ENCODE measurements at places on chromosomes 6 and 20.

GRCh38 chr6:88472851-88473525, 306.8 kb upstream of the CNR1 start:
- DNase-seq, result no peak

GRCh38 chr6:154758125-154758524, 24.9 kb downstream of the SCAF8 start:
- DNase-seq, result no peak

DNA sequence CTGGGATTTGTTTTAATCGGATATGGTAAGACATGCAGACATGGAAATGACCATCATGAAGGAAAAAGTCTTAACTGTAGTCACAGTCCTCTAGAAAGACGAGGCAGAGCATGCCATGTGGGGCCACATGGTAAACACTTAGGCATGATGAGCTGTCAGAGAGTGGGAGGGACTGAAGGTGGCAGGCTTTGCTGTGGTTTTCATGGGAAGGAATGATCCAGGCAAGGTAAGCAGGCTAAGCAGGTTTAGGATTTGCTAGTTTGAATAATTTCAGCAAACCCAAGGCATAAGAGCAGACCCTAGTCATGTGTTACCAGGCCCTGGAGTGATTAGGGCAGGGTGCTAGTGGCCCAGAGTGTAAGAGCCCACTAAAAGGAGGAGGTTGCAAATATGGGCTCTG, 47.2 kb upstream of the STMND1 start:
- no peak for DNase-seq

DNA sequence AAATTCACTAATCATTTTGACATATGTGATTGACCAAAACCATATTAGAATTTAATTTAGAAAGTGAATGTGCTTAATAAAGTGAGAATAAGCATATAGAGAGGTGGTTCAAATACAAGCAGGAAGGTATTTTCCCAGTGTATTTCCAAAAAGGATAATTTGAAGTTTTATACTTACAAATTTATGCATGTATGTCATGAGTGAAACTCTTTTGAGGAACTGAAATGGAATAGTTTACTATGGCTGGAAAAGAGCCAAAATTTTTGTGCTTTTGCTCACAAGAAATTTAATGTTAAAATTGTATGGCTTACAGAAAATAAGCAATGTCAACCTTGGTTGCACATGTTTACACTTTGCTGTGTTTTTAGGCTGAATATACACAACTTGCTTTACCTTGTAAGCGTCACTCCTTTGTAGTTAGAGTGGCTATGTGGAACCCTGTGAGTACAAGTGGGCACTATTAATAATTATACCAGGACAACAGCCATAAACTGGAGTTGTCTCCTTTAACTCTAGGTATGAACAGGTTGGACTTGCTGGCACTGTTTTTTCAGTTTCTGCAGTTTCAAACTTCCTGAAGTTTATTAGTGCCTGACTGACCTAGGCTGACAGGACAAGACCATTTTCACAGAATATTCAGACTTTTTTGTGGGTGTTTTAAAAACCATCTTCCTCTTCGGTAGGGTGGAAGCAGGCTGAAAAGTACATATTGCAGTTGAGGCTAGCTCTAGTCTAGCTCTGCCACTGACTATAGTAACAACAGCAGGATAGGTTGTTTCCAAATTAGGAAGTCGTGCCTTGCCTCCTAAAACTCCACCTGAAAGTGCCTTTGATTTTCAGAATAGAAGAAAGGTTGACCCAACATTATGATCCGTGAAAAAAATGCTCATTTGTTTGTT, 6.0 kb downstream of the AFDN start:
- no peak for DNase-seq

GRCh38 chr6:35906499-35906846, 14.4 kb downstream of the SRPK1 start:
- no peak for DNase-seq

GRCh38 chr20:45685896-45686295, 15.9 kb upstream of the WFDC11 start:
- DNase-seq, result no peak

DNA sequence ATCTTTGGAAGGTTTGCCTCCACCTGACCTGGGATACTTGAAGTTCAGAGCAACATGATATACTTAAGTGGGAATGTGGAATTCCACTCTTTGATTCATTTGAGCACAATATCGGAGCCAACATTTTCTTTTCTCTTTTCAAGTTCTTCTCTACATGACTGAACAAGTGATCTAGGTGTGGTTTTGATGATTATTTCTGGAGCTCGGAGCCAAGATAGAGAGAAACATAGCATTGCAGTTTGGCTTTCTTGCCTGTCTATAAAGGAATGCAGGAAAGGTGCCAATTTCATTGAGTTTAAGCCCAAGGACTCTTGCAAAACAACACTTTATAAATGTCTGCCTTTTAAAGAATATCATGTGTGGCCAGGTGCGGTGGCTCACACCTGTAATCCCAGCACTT, 124.2 kb upstream of the FAM83B start:
- DNase-seq, result no peak

DNA sequence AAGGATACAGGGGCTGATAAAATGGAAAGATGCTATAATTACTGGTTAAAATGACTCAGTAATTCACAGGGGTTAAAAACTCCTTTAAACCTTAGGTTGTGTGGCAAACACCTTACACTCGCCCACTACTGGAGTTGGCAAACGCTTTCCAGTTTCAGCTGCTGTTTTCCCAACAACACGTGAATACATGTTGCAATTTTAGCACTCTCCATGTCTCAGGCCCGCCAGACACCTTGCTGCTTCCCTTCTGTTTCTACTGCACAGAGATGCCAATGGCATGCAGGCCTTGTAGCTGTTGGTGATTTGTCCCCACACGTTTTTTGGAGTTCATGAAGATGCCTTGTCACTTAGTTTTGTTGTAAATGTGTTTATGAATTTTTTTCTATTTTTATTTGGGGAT, 5.3 kb upstream of the TTPAL start:
- no peak for DNase-seq

DNA sequence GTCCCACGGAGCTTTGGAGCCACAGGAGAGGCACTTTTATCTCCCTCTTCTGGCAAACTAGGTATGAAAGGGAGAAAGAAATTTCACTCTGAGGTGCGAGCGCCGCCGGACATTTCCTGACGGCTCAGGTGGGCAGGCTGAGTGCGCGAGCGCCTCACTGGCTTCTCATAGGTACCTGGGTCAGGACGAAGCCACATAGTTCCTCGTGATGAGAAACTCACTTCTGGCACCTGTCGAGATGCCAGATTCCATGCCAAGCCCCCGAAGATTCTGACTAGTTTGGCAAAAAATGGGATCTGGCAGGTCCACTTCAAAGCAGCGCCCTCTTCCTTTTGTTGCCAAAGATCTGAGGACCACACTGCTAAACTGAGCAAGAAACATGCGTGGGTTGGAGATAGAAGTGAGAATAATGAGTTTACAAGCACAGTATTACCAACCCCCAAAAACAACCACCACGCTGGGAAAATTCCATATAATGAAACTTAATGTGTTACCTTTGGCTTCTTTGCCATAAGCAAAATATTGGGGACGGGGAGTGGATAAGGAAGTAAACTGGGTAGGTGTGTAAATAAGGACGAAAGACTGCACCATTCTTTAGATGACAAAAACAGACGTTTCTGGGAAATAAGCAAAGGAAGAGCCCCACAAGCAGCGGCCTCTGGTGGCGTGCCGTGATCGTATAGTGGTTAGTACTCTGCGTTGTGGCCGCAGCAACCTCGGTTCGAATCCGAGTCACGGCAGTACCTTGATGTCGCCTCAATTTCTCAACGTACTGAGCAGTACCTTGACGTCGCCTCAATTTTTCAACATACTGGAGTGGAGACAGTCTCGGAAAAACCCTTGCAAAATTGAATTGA, 89.8 kb upstream of the PRSS16 start:
- no peak for DNase-seq

DNA sequence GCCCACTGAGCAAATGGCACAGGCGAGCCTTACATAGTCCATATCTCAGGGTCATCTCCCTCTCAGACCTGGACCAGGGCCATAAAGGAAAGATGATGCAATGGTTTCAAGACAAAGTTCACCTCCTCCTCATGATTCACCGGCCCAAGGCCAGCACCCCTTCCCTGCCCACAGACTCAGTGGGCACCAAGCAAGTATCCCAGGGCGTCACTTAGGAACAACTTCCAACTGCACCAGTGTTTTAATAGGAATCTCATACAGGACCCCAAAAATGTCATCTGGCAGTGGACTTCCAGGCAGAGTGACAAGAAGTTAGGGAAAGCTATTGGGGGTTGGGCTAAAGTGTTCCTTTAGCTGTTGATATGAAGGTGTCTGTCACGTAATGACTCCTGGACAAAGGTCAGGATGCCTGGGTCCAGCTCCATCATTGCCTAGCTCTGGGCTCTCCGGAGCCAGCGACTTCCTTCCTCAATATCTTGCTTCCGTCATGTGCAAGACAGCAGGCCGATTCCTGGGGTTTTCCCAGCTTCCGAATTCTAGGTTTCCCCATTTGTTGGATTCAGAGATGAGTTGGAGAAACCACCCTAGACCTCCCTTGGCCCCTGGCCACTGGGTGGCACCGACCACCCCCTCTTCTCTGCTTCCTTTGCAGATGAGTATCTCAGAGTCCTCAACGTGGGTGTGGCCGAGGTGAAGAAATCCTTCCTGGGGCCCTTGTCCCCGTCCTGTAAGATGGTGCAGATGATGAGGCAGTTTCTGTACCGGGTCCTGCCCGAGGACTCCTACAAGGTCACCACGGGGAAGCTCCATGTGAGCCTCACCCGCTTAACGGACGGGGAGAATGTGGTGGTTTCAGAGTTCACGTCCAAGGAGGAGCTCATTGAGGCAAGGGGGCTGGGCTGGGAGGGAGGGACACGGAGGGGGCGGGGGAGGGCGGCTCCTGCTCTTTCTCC, 21.1 kb downstream of the PNPLA1 start:
- DNase-seq, result no peak

GRCh38 chr6:3725145-3726047, 26.1 kb downstream of the PXDC1 start:
- no peak for DNase-seq

DNA sequence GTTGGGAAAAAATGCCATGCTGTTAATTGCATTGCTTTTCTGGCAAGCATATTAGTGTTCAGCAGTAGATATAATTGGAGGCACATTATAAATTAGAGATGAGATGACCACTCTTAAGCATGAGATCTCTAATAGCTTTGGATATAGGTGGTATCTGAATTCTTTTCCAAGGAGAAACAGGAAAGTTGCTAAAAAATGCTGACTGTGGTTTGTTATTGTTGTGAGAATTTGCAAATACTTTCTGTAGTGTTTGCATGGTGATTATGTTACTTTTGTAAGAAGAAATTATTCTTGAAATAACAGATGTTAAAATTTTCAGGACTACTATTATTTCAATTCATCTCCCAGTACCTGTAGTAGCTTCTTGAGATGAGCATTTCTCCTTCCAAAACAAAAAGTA, 225.2 kb downstream of the TBC1D7 start:
- DNase-seq, result no peak

DNA sequence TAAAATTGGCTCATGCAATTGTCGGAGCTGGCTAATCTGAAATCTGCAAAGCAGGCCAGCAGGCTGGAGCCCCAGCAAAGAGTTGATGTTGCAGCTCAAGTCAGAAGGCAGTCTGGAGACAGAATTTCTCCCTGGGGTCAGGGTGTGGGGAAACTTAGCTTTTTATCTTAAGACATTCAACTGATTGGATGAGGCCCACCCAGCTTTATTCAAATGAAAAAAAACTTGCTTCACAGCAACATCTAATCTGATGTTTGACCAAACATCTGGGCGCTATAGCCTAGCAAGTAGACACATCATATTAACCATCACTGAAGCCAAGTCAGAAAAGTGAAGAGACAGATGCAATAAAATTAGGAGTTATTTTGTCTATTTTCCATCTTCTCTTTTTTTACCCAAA, 108.8 kb upstream of the CCDC28A start:
- no peak for DNase-seq

- DNase-seq, result no peak
Observed at GRCh38 chr6:123896869-123897268, 93.2 kb downstream of the NKAIN2 start.

DNA sequence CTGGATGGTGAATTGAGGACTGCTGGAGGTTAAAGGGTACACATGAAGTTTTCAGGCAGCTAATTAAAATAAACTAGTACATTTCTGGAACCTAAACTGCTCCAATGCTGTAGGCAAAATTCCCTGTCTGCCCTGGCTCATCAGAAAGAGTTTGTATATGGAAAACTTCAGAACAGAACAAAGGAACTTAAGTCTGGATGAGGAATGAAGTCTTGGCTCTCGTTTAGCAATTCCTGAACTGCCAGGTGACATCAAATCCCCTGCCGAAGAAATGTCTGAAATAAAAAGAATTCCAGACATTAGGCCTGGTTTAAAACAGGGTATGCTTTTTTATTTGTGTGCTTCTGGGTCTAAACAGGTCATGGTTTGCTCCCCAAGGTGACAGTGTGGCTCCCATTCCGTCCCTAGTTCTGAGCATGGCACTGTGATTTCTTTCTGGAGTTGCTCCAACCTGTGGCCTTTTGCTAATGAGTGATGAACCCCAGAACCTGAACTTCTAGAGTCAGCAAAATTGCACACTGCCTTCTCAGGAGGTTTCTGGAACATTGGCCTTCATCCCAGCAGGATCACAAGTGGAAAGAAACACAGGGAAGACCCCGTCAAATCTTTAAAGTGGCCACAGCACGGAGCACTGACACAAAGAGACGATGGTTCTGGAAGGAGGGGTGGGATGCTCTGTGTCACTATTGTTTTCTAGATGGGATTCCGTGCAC, 129.4 kb upstream of the NAA20 start:
- no peak for DNase-seq

DNA sequence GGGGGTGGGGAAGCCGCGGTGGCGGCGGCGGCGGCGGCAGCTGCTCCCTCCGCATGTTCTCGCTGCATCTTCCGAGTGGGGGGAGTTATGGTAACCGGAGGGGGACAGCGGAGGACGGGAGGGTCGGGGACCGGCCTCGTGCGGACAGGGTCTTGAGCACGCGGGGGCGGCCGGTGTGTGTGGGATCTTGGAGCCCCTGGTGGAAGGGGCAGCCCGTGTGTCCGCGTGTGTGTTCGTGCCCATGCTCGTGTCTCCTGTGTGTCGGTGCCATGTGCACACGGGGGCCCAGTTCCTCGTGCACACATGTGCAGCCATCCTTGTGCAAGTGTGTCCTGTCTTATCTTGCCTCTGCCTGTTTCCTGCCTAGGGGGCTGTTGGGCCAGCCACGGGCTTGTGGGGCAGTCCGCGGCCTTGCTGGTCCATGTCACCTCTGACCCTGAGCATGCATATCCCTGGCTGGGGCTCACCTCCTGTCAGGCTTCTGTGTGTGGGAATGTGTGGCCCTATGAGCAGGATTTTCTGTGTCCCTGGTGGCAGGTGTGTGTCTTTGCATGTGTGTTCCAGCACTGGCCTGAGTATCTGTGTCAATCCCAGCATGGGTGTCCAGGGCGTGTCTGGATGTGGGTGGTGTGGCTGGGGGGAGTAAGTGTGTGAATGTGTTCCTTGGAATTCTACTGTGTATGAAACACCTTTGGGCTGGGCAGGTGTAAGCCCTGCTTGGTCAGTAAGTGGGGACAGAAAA, 8.5 kb downstream of the SYNGAP1 start:
- no peak for DNase-seq

DNA sequence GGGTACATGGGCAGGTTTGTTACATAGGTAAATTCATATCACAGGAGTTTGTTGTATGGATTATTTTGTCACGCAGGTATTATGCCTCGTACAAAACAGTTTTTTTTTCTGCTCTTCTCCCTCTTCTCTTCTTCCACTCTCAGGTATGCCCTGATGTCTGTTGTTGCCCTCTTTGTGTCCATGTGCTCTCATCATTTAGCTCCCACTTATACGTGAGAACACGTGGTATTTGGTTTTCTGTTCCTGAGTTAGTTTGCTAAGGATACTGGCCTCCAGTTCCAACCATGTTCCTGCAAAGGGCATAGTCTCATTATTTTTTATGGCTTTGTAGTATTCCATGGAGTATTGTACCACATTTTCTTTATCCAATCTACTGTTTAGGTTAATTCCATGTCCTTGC, 65.7 kb downstream of the UNC5CL start:
- DNase-seq, result no peak
